ENCODE measurements at places on chromosomes 3 and 15.

GRCh38 chr15:95432878-95433405 lies 897.6 kb upstream of the NR2F2 start:
- no peak for DNase-seq

- no peak for DNase-seq
Measured at GRCh38 chr3:120145542-120146285, 51.5 kb upstream of the GSK3B start.

DNA sequence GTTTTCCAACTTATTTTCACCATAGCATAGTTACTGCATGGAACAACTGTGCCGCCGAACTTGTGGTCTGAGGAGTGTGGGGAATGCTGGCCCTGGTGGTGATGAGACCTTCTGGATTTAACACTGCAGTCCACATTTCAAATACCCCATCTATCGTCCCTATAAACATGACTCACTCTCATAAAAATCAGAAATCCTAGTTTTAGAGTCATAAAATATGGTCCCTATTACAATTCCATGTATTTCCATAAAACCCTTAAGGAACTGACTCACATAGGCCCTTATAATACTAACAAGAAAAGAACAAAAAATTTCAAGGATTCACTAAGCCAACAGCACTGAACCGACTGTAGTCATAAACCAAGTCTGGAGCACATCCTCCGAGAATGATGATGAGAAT lies 147.2 kb downstream of the FOXP1 start:
- no peak for DNase-seq

DNA sequence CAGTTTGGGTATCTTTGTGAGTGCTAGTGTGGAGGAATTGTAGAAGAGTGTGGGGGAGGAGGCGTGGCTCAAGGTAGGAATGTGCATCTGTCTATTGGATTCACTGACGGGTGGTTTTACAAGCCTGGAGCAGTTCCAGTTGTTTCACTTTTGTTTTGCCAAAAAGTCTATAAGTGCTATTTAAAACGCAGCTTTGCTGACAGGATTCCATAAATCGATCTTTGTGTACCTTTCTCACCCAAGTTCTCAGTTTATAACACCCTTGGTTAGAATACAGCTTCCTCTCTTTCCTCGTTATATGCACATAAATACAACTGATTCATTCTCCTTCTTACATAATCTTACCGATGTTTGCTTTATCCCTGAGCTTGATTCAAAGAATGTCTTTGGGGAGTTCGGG lies 123.2 kb upstream of the UBE2E2 start:
- no peak for DNase-seq

DNA sequence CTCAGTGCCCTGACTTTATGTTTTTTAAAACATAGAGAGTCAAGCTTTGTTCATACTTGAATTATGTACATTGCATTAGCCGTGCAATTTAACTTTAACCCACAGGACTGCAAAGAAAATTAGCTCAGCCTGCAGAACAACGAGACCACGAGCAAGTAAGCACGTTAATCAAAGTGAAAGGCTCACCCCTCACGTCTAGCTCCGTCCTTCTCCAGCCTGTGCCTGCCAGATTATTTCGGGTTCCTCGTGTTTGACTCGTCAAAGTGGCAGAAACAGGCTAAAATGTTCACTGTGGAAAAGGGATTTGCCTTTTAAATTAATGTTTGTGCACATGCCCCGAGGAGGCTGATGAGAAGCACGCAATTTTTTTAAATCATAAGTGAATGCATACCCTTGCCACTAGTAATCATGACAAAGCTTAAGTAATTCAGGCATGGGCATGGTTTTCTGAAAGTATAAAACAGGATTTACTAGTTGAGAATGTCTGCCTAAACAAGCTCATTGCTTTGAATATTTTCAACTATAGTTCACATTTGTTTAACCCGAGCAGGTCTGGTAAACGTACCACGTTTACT lies 15.3 kb downstream of the ZBTB38 start:
- DNase-seq = no peak

GRCh38 chr15:70806992-70807712 lies 43.8 kb upstream of the UACA start:
- no peak for DNase-seq

DNA sequence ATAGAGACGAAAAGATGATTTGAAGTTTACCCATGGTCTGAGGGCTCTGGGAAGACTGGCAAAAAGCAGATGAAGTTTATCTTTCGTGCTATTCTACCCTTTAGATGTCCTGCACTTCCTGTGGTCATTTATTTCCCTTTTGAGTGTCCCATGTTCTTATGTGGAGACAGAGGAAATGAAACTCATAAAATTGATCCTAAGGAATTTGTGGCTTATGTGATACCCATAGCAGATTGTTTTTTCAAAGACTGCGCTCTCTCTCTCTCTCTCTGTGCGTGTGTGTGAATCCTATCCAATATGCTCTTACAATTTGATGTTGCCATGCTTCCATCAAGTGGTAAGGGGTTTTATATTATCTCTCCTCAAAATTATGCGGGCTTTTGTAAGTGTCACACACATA lies 607.5 kb upstream of the DPPA4 start:
- no peak for DNase-seq

GRCh38 chr3:10526366-10526765 lies 21.0 kb upstream of the ATP2B2 start:
- DNase-seq = no peak

GRCh38 chr3:128321418-128321817 lies 145.3 kb downstream of the DNAJB8 start:
- no peak for DNase-seq

- no peak for DNase-seq
Measured at GRCh38 chr15:100693451-100693850, 91.1 kb downstream of the ASB7 start.
